Activated T-cell treated with anti-CD3 and anti-CD28 coated beads for 4 hours (primary cell): ENCODE measurements at places on chromosomes 2 and 18.

DNA sequence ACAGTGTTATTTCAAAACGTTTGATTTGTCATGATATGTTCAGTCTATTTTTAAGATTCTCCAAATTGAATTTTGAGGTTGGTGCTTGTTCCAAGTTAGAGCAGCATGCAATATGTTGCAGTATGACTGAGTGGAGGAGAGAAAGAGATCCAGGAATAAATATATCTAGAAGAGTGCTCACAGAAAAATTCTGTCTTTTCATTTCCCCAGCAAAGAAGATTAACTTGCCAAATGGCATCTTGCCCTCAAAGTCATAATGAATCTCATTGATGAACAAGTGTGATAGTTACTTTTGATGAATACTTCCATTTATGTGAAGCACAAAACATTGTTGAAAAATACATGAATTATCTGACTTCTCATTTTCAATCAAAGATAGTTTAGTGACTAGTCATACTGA lies 95.9 kb downstream of the KCNJ3 start:
- no peak for DNase-seq

- DNase-seq: no peak
Measured at GRCh38 chr2:65539633-65540032, 107.2 kb upstream of the SPRED2 start.

GRCh38 chr2:14930441-14930840 lies 297.9 kb downstream of the LRATD1 start:
- no peak for DNase-seq

DNA sequence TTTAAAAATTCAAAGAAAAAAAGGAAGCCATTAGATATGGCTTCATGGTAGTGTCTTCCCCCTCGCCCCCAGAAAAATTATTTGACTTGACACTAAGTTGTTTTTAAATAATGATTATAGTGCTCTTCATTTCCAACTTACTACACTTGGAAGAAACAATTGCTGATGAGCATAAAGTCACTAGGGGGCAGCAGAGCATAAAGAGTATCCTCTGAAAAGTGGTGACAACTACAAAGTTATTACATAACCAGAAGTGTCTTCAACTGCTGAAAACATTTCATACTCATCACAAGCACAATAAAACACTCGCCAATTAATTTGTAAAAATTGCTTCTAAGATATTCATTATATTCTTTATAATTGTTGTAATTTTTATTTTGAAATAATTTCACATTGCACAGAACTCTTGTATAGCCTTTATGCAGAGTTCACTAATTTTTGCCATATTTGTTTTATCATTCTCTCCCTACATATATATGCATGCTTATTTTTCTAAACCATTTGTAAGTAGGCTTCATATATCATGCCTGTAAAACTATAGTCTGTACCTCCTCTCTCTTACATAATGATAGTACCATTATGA lies 54.9 kb downstream of the EXOC6B start:
- DNase-seq: peak; percentile 53

DNA sequence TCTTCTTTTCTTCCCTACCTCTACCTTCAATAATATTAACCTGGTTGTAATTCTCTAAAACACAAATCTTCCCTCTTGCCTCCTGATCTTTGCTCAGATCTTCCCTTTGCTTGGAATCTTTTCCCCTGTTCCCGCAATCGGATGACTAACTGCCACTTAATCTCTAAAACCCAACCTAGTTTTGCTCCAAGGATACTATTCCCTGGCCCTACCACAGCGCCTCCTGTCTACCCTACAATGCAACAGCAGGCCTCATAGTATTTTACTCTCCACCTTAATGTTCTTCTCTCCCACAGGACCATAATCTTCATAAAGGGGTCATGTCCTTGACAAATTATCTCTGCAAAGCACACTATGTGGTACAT lies 246.8 kb upstream of the TNP1 start:
- no peak for DNase-seq

DNA sequence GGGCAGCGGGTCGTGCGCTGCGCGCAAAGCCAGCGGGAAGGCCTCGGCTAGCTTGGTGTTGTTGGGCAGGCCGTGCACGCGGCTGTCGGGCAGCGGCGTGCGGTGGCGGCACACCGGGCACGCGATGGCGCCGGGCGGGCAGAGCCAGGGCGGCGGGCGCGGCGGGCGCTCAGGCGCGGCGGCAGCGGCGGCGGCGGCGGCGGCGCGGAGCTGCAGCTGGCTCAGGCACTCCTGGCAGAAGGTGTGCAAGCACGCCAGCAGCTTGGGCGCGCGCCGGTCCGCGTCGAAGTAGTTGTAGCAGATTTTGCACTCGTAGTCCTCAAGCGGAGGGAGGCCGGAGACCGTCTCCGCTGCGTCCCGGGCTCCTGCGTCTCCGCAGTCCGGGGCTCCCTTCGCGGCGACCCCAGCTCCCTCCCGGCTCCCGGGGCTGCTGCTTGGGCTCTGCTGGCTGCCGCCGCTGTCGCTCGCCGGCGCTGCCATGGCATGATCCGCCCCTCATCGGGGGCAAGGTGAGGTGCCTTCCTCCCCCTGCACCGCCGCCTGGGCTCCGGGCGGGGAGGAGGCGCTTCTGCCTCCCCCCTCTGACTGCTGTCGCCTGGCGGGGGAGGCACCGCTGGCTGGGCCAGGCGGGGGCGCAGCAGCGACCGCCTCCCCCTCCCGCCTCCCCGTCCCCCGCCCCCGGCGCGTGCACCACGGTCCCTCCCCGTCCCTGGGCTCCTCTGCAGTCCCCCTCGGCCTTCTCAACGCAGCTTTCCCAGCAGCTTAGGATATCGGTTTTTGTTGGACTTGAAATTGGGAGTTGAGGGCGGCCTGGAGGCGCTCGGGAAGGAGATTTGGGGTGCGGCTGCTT lies 21.0 kb upstream of the PAX3 start:
- no peak for DNase-seq
